ENCODE measurements at places on chromosomes 5 and 9. TPM values are rescaled to one million over a fixed set of nuclear protein-coding genes. Genes with fewer than 3 reads are reported as not detected.

The ANKRD55 gene
- polyA plus RNA-seq = 0.42 TPM

The SNCAIP gene
- polyA plus RNA-seq = 18.3 TPM

The NIPAL4 gene
- polyA plus RNA-seq = 0.14 TPM

The BRIX1 gene
- 47.0 TPM for polyA plus RNA-seq

The PRR16 gene
- polyA plus RNA-seq = 11.6 TPM

The SLC45A2 gene
- 0.42 TPM for polyA plus RNA-seq

The PCDHA6 gene
- polyA plus RNA-seq = 0.47 TPM

The SET gene
- 549 TPM for polyA plus RNA-seq

The HSD17B3 gene
- 0.26 TPM for polyA plus RNA-seq

The SLC36A2 gene
- polyA plus RNA-seq = 0.18 TPM

The OLFM1 gene
- 15.4 TPM for polyA plus RNA-seq

The CD14 gene
- polyA plus RNA-seq = 18.9 TPM

The RAPGEF1 gene
- polyA plus RNA-seq = 47.3 TPM

The TLX3 gene
- polyA plus RNA-seq = not detected

The GALNT12 gene
- polyA plus RNA-seq = 14.6 TPM

GRCh38 chr9:93960221-93960970, 5.2 kb upstream of the BARX1 start:
- no peak for DNase-seq

GRCh38 chr5:154829589-154830218, 20.7 kb downstream of the FAXDC2 start:
- DNase-seq = no peak

DNA sequence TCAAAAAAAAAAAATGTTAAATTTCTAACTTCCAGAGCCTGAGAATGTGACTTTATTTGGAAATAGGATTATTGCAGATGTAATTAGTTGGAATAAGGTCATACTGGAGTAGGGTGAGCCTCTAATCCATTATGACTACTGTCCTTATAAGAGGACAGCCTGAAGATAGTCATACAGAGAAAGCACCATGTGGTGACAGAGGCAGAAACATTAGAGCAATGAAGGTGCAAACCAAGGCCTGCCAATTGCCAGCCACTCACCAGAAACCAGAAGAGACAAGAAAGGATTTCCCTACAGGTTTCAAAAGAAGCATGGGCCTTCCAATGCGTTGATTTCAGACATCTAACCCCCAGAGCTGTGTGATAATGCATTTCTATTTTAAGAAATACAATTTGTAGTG, 659.2 kb upstream of the CHD1 start:
- no peak for DNase-seq

- no peak for DNase-seq
Observed at GRCh38 chr9:132949709-132950108, 5.3 kb upstream of the TSC1 start.

- no peak for DNase-seq
Observed at GRCh38 chr5:3600106-3601060, 4.8 kb downstream of the IRX1 start.

GRCh38 chr5:92471861-92472260, 1088.7 kb upstream of the ARRDC3 start:
- no peak for DNase-seq

DNA sequence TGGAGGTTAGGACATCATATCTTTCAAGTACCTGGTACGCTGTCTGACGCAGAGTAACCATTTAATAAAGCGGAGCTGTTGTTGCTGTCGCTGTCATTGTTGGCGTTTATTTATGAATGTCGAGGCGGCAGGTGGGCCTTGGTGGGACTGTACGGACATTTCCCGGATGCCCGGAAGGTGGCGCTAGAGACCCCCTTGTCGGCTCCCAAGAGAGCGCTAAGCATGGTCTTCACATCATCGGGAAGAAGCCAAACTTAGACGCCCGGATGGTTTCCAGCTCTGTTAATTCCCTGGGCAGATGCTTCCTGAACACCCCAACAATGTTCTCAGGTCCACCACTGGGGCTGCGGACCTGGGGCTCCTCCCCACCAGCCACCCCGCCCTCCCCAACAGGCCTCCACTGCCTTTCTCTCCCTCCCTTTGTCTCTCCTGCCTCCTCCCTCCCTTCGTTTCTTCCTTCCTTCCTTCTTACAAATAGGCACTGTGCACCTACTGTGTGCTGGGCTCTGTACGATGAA, 54.1 kb downstream of the DUSP1 start:
- peak; percentile 85 for DNase-seq

GRCh38 chr9:91659529-91660495, 236.2 kb upstream of the NFIL3 start:
- DNase-seq = no peak

DNA sequence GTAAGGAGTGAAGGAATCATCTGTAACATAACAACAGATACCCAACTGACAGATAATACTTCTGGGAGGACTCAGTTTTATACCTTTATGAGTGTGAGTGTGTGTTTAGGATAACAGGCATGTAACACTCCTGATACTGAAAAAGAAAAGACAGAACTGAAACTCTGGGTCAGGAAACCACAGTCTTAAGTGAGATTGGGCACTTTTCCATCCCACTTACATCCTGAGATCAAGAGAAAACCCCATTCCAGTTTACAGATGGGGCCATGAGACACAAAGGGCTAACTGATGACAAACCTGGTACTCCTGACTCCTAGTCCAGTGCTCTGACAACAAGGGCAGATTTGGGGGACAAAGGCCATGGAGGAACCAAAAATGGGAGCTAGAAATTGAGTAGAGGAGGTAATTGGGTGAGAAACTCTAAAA, 18.0 kb downstream of the IL5 start:
- no peak for DNase-seq

DNA sequence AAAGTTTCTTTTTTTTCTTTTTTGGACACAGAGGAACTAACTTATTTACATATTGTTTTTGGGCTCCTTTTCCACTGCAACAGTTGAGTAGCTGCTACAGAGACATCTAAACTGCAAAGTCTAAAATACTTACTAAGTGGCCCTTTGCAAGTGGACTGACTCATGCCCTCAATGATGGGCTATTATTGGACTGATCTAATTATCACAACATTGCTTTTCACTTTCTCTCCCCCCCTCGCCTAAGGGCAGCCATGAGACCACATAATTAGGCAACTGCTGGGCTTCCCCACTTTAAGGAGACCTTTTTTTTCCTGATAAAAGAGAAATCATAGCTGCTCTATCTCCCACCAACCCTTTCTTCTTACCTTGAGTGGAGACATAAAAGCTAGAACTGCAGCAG, 47.0 kb downstream of the PLK2 start:
- DNase-seq = no peak

- DNase-seq = peak; percentile 84
Observed at GRCh38 chr5:181187500-181188213, 17.3 kb downstream of the TRIM7 start.

GRCh38 chr5:118366429-118366828, 621.9 kb downstream of the DTWD2 start:
- DNase-seq = no peak

DNA sequence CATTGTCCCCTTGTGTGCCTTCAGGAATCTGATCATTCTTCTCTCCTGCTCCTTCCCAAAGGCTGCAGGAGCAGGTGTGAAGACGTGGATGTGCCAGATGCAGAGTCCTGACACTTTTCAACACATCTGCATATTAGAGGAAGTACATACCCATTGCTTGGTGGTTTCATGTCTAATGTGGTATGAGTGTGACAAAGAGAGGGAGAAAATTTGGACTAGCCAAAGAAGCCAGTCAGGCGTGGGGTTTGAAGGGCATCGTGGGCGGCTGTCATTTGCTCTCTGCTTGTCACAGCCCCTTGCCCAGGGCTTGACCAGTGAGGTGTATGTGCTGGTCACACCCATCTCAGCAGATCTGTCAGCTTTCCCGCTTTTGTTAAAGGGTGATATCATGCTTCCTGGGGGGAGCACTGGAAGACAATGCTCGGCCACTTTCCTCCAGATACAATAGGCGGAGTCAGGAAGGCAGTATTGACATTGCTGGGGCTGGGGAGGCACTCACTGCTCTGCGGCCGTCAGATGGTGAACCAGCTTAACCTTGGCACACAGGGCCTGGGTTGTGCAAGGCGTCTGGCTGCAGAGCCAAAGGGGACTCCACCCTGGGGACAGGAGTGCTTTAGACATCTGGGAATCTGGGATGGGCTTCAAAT, 8.6 kb downstream of the TEK start:
- peak; percentile 50 for DNase-seq

Data from left lung (tissue), 14 donors.